ENCODE measurements at places on chromosomes 7 and 10.
A peak's percentile ranks its signal among the peaks of the same experiment; 100 is the strongest.

DNA sequence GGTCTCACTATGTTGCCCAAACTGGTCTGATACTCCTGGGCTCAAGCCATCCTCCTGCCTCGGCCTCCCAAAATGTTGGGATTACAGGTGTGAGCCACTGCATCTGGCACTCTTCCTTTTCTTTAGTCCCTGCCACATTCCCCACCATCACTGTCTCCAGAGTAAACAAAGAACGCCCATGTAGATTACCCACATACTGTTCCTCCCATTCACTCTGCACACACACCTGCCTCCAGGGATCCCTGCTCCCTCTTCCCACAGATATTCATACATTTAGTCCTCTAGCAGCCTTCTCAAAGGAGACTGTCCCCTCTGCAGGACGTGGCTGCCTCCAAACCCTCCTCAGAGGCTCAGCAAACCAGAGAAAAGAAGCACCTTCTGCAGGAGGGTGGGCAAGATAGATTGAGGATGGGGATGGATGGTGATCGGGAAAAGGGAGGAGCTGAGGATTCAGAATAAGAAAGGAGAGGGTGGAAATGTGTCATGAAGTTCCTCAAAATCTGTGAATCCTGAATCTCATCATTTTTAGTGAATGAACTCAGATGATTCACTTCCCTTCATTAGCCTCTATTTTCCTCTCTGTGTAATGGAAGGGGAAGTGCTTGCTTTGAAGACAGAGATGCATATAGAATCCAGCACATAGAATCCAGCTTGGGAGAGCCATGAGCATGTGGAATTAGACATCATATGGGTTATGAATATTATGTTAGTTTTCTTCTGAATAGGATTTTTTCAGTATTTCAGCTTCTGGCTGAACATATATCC is 5.5 kb upstream of the PLAU start:
- H3K27me3 ChIP-seq, result no peaks in the 10 kb centered on the region
- H3K4me1 ChIP-seq, result peaks cover 12% of the 10 kb centered on the region
- no peaks in the 10 kb centered on the region for H3K36me3 ChIP-seq
- H3K27ac ChIP-seq, result peak overlapping the region; percentile 36
- no peak overlapping the region for H3K4me3 ChIP-seq
- no peak for DNase-seq

DNA sequence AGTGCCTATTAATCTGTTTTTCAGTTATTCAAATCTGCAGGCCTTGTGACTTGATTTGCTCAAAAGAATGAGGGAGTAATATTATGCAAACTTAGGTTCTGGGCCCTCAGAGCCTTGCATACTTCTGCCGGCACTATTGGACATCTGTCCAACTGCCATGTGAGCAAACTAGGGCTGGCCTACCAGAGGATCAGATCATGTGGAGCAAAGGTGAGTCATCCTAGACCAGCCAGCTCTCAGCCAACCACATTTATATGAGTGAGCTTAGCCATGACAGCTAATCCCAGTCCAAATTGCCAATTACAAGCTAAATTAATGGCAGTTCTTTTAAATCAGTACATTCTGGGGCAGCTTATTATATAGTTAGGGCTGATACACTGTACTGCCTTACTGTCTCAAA is 69.6 kb downstream of the SDHAF3 start:
- H3K4me1 ChIP-seq, result no peaks in the 10 kb centered on the region
- no peak for DNase-seq

GRCh38 chr7:28038175-28038797 is 142.3 kb downstream of the JAZF1 start:
- no peak overlapping the region for H3K4me3 ChIP-seq
- H3K27me3 ChIP-seq, result no peaks in the 10 kb centered on the region
- H3K4me1 ChIP-seq, result peaks cover 17% of the 10 kb centered on the region
- no peak overlapping the region for H3K27ac ChIP-seq

DNA sequence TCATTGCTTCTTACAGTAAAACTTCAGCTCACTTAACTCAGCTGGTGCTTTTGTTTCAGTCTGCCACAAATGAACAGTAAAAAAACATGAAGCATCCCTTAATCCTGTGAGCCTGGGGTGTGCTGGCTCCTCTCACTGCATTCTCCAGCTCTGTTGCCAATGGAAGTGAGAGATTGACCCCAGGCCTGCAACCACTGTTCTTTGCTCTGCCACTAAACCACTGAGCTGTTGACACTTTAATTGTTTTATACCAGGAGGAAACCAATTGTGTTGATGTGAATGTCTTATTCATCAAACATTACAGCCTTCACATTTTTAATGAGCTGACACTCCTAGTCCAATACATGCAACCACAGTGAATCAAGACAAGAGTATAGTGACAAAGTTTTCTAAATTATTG is 69.4 kb upstream of the FZD1 start:
- DNase-seq, result no peak
- no peaks in the 10 kb centered on the region for H3K36me3 ChIP-seq
- no peak overlapping the region for H3K27ac ChIP-seq
- no peak overlapping the region for H3K4me3 ChIP-seq

Data from liver (tissue), 10 donors.